Stimulated activated CD4-positive, alpha-beta T cell treated with anti-CD3 and anti-CD28 coated beads, Interleukin-1b, Interleukin-23, amount 100 ng/mL, for 24 hours (primary cell): ENCODE measurements at places on chromosomes 13 and 19.

GRCh38 chr19:48354332-48354992, 9.3 kb downstream of the TMEM143 start:
- DNase-seq: no peak

DNA sequence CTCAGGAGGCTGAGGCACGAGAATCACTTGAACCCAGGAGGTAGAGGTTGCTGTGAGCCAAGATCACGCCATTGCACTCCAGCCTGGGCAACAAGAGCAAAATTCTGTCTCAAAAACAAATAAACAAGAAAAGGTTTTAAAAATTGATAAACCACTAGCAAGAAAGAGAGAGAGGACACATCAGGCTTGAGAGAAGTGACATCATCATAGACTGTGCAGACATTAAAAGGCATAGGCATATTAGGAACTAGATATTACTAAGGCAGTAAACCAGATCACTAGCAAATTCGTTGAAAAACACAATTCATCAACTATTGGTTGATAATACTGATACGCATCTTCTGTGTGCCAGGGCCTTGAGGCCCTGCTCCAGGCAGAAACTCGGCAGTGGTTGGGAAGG, 7.7 kb downstream of the A1BG start:
- DNase-seq: no peak

- no peak for DNase-seq
Observed at GRCh38 chr13:84237143-84237542, 354.9 kb upstream of the SLITRK1 start.

DNA sequence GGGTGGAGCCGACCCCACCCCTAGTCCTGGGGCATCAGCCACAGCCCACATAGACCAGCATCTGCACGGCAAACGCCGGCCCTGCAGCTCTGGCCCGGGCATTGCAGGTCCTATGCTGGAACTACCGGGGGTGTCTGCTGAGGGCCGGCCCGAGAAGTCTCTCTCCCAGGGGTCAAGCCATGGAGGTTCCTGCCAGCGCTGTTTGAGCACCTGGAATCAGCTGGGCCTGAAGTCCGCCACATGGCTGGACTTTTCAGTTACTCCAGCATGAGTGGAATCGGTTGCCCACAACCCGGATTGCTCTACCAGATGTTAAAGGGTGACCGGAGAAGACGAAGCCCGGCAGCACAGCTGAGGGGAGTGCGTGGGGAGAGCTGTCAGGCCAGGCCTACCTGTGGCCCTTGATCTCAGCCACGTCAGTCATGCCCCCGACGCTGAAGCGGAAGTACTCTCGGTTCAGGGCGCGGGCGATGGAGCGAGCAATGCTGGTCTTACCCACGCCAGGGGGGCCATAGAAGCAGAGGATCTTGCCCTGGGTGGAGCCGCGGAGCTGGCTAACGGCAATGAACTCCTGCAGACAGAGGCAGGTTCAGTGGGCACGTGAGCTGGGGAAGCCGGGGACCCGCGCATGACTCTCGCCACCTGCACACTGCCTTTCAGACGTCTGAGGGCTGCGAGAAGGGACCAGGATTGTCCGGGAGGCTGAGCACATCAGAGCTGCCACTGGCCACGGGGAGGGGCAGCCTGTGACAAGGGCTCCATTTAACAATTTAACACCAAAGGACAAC, 8.7 kb downstream of the RPL36 start:
- DNase-seq: no peak

GRCh38 chr13:63287926-63288325, 1872.3 kb upstream of the PCDH20 start:
- DNase-seq: no peak

DNA sequence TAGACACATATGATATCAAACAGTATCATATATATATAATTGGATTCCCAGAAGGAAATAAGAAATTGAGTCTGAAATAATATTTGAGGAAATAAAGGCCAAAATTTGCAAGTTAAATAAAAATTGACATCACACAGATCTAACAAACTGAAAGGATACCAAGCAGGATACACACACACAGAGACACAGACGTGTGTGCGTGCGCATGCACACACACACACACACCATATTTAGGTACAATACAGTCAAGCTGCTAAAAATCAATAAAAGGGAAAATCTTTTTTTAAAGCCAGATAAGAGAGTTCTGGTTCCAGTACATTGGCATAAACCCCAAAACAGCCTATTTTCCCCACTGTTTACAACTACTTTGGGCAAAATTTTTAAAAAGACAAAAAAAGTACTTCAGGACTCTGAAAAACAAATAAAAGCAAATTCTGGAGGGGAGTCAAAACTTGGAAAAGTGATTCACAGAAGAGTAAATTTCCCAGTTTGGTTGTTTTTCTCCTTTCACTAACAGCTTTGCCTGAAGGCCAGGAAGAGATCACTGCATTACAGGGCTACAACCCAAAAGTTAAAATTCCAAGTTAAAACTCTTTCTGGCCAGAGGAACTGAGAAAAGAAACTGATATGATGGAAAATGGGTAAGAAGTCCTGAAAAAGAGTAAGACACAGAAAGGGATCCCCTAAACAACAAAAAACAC, 16.2 kb downstream of the MYCBP2 start:
- DNase-seq: no peak

DNA sequence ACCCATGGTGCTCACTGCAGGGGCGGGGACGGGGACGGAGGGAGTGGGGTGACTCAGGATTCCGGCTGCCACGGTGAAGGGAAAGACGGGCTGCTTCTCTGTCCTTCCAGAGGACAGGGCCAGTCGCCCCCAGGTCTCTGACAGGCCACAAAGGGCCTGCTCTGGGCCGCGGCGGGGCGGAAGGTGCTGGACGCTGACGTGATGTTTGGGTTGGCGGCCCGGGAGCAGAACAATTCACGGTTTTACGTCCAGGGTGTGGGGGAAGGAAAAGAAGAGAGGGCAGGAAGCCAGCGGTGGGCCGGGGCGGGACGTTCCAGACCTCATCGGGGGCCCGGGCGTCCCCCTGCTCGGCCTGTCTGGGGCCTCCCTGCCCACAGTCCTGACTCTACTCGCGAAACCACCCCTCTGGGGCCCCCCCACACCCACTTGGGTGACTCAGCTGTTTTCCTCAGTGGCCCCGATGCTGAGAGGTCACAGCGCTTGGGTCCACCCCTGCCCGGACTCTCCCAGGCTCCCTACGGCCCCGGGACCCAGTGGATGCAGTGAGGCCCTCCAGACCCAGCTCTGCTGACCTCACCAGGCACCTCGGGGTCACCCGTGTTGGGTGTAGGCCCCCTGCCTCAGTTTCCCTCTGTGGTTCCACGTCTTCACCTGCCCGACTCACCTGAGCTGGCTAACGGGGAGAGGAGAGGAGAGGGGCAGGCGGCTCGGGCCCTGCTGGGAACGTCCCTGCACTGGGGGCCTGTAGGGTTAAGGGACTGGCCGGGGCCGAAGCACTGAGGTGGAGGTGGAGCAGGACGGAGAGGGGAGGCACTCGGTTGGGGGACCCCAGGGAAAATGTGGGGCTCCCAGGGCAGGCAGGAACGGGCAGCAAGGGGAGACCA, 29.2 kb downstream of the PIP5K1C start:
- no peak for DNase-seq

- DNase-seq: no peak
Observed at GRCh38 chr13:113367771-113368170, 3.8 kb upstream of the GRTP1 start.

GRCh38 chr19:47512183-47512947, 2.5 kb downstream of the NAPA start:
- no peak for DNase-seq

- no peak for DNase-seq
Observed at GRCh38 chr19:4976401-4977298, 7.7 kb downstream of the KDM4B start.
